ENCODE measurements at places on chromosomes 1 and 21.

DNA sequence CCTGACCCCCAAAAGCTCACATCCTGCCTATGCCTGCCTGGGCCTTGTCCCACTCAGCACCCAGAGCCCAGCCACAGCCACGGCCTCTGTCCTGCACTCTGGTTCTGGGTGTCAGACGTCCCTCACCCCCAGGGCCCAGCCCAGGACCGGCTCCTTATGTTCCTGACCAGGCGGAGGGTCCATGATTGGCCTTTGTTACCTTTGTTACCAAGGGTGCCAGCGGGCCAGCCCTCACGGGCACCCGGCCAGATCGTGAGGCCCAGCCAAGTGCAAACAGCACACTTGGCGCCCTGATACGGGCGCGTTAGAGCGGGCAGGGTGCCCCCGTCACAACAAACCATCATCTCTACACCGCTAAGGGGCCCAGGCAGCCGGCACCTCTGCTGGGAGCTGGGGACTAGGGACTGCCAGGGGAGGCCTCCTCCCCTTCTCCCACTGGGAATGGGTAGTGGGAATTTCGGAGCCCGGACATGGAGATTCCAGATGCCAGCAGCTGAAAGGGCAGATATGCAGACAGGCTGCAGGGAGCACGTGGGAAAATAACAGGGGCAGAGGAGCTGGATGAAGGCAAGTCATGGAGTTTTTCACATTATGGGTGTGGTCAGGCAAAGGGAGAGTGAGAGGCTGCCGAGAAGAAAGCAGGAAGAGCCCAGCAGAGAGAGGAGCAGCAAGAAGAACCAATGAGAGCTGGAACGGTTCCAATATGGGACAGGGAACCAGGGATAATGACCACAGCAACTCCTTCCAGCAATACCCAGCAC lies 22.1 kb downstream of the HSPG2 start:
- no peak for DNase-seq

- DNase-seq, result no peak
Measured at GRCh38 chr1:233485385-233485784, 128.5 kb upstream of the KCNK1 start.

DNA sequence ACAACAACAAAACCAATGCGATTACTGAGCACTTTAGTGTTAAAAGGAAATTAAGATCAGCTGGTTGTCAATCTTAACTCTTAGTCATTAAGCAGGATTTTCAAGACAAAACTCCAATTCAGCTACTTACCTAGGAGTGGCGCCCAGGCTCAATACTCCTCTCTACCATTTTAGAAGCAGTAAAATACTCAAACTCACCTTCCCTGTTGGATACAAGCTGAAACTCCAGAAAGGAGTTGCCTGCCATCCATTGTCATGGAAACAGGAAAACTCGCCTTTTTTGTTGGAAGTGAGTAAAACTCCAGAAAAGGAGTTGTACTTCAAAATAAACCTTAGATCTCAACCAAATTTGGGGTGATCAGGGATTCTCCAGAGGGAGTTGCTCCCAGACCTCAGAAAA lies 127.0 kb upstream of the F3 start:
- DNase-seq, result no peak

DNA sequence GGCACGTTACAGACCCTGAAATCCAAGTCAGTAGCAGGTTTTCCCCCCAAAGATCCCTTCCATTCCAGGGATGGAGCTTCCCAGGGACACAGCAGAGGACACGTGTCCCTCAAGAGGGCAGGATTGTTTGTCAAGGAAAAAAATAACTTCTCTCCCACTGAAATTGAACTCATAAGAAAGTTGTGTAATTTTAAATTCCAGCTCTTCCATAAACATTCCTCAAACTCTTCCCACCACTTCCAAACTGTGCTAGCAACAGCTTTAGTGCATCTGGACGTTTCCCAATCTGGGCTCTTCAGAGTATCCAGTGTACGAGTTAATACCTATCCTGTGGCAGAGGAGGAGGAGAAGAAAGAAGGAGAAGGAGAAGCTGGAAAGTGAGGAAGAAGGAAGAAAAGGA lies 79.6 kb downstream of the PSMG1 start:
- no peak for DNase-seq

- no peak for DNase-seq
Measured at GRCh38 chr1:89839516-89839915, 18.7 kb downstream of the LRRC8D start.

DNA sequence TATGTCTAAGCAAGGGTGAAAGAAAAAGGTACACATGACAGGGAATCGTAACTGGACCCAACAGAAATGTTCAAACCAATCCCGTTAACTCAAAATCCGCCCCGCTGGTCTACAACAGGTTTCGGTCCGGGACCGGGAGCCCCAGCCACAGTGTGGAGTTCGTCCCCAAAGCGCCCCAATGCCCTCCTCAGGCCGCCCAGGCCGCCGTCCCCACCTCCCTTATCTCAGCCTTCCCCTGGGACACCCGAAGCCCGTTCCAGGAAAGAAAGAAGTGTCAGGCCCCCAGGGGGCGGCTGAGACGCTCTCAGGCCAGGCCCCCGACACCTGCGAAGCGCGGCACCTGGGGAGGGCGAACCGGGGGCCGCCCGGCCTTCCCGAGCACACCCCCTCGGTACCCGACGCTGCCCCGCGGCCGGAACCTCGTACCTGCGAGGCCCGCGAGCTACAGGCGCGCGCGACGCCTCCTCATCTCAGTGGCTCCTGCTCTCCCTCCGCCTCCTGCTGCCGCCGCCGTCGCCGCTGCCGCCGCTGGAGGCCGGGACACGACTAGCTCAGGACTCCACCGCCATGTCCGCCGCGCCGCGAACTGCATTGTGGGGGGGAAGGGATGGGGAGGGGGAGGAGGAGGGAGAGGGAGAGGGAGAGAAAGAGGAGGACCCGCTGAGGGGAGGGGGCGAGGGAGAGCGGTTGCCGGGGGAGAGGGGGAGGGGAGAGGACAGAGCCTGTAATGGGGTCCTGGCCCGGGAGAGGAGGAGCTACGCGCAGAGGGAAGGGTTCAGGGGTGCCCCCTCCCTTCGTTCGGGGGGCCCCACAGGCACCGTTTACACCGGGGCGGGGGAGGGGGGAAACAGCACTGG lies at the start of gene TUT4:
TSS of gene TUT4 (minus strand) at position 588 of the 857 bp plus-strand sequence. CDS start 26,812 bp downstream, outside the sequence.
- peak; percentile 72 for DNase-seq

GRCh38 chr1:27868932-27869718 lies 3.2 kb upstream of the THEMIS2 start:
- DNase-seq, result peak; percentile 59

DNA sequence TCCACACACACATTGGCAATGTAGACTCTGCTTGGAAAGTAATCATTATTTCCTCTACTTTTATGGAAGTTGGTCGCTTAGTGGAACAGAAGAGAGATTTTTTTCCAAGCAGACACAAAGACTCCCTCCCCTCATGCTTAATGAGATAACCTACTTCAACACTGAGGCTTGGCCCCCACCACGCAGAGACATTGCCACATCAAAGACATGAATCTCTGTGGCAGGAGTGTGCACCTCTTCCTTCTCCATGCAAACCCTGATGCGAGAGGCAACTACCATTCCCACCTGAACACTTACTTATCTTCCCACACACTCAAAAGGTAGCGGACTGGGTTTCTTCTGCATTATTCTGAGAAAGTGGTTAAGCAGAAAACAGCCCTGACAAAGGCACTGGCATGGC lies 37.3 kb upstream of the LPAR3 start:
- no peak for DNase-seq

DNA sequence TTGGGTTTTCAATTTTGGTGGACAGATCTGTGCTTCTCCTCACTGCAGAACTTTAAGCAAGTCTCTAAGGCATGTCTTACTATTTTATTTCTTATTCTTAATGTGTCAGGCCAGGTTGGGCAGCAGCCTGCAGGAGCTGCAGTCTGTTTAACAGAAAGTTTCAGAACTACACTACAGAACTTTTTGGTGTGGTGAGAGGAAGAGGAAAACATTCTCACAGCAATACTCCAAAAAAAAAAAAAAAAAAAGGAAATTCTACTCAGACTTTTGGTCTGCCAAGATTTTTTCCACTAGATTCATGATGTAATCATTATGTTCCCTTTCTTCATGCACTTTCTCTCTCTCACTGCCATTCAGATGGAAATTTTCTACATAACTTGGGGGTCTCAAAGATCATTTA lies 255.2 kb downstream of the COL11A1 start:
- no peak for DNase-seq

GRCh38 chr1:178263341-178263740 lies 169.4 kb downstream of the RASAL2 start:
- no peak for DNase-seq

GRCh38 chr1:193697776-193698175 lies 511.4 kb upstream of the B3GALT2 start:
- no peak for DNase-seq

DNA sequence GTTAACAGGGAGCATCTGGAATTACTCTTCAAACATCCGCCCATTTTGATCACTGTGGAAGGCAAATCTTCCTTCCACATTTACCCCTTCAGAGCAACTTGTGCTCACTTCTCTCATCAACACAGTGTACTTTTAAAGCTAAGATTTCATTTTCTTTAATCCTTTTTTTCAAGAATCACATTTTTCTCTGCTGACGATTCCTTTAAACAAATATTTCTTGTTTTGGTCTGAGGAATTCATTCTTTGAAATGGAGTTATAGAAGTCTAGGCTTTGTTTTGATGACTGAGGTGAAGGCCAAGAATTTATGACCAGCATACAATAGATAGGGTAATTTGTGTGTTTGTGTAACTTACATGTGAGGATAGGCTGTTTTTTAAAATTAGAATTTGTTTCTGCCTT lies 25.6 kb downstream of the LRRC42 start:
- no peak for DNase-seq

GRCh38 chr21:39386194-39386593 lies 37.3 kb upstream of the HMGN1 start:
- peak; percentile 44 for DNase-seq

DNA sequence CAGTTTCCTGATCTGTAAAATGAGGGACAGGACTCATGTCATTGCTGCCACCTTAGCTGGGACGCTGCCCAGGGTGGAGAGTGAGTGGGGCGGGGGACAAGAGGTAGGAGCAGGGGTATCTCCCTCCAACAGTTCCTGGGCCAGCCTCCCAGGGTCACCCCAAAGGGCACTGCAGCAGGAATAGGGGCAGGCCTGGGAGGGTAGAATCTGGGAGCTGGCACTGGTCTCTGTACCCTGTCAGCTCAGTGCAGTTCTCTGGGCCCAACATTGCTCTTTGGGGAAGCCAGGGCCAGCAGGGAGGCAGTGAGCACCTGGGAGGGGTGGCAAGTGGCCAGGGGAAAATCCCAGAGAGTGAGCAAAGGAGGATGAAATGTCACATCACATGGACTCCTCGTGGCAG lies 55.8 kb downstream of the ELK4 start:
- no peak for DNase-seq

- no peak for DNase-seq
Measured at GRCh38 chr1:33723251-33723650, 140.6 kb upstream of the HMGB4 start.

- no peak for DNase-seq
Measured at GRCh38 chr1:3058263-3059030, 10.6 kb upstream of the PRDM16 start.

GRCh38 chr1:160359559-160360226 lies 7.2 kb upstream of the NHLH1 start:
- DNase-seq, result no peak

DNA sequence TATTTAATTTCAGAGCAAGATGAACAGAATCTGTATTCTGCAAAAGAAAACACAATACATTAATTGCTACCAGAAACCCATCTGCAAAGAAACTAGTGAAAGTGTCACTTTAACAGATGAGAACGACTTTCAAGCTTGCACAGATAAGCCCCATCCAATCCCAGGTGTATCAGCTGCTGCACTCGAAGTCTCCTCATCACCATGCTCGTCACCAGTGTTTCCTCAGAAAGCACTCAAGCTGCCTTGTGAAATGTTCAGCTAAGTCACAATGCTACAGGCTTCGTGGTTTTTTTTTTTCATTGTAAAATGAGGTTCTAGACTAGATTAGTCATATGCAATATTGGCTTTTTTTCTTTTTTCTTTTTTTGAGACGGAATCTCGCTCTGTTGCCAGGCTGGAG lies 3.3 kb upstream of the TOMM20 start:
- DNase-seq, result no peak

DNA sequence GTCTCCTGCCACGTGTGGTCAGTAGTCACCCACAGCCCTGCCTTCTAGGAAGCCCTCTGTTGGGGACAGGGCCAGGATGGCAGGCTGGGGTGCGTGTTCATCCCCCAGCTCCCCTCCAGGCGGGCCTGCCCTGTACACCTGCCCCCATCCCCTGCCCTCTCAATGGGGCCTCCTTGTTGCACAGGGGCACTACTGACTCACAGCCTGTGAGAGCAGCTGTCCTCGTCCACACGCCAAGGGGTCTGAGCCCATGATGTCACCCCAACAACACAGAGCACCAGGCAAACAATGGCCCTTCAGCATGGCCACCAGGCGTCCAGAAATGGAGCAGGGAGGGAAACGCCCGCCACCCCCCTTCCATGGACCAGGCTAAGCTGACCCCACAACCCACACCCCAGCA lies 64.3 kb downstream of the ARHGEF16 start:
- DNase-seq, result no peak

- no peak for DNase-seq
Measured at GRCh38 chr1:202958544-202959275, 598 bp upstream of the ADIPOR1 start.

GRCh38 chr1:54105080-54105479 lies 47.7 kb downstream of the CDCP2 start:
- no peak for DNase-seq

GRCh38 chr1:14466006-14466405 lies 132.5 kb upstream of the KAZN start:
- no peak for DNase-seq

- DNase-seq, result no peak
Measured at GRCh38 chr1:61247051-61247825, 164.9 kb downstream of the NFIA start.

- DNase-seq, result no peak
Measured at GRCh38 chr21:42829954-42830353, 49.4 kb downstream of the WDR4 start.

DNA sequence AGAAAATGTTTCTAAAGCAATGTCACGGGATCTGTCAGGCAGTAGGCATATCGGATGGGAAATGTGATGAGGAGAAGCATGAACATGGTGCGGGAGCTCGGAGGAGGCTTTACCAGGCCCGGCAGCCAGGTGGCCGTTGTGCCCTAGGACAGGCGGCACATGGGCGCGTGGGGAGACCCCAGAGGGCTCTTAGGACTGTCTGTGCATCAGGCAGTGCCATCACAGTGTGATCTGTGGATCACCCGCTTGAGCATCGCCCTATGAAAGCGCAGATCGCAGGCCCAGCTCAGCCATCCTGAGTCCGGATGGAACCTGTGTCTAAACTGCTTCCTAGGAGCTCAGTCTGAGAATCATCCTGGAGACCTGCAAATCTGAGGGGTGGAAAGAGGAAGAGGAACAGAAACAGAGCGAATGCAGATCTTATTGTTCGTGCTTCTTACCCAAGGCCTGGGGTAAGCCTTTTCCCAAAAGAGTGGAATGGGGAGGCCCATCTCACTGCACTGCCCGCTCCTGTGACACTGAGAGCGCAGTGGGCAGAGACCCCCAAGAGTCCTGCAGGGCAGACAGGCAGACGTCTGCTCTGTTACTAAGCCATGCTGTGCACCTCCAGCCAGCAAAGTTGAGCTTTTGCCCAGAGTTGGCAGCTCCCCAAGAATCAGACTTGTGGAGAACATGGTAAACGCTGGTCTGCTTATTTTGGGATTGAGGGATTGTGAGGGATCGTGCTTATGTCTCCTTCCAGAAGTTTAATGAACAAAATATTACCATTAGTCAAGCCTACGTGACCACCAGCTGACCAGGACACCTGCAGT lies 251.0 kb downstream of the RHOU start:
- no peak for DNase-seq

- peak; percentile 19 for DNase-seq
Measured at GRCh38 chr1:186738926-186739325, 58.7 kb upstream of the PTGS2 start.
